ENCODE measurements at places on chromosomes 1 and 21.
A peak's percentile ranks its signal among the peaks of the same experiment; 100 is the strongest.

DNA sequence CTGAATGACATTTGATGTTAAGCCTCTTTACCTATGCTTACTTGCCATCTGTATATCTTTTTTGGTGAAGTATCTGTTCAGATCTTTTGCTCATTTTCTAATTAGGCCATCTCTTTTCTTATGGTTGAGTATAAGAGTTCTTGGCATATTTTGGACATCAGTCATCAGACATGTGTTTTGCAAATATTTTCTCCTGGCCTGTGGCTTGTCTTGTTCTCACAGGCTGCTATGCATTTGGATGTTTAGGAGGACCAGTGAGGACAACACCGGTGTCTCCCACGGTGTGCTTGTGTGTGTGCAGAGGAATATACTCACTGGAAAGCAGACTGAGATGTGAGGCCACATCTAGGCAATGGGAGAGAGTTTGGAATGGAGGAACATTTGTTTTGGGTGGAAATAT lies 87.1 kb upstream of the LYST start:
- DNase-seq = no peak

- no peak for DNase-seq
Measured at GRCh38 chr1:98367426-98367825, 294.1 kb upstream of the SNX7 start.

GRCh38 chr1:53606651-53607051 lies 132.3 kb downstream of the GLIS1 start:
- no peak for DNase-seq

DNA sequence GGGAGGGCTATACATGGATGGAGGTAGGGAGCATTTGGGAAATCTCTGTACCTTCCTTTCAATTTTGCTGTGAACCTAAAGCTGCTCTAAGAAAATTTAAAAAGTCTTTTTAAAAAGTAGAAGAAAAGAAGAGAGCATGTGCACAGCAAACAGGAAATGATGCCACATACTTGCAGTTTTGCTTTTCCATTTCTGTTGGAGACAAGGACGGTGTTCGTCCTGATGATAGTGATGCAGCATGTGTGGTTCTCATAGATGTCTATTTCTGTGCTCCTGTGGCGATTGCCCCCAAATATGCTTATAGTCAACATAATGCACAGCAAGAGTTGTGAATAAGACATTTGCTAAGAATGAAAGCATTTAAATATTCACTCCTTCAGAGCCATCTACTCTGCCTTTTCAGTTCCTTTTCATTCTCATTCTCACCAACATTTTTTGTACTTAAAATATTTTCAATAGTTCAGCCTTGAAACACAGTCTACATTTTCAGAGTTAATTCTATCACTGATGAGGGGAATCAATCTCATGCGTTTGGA lies 66.6 kb downstream of the LRRC8C start:
- no peak for DNase-seq

GRCh38 chr21:40990366-40990765 lies 143.4 kb upstream of the DSCAM start:
- DNase-seq = no peak

DNA sequence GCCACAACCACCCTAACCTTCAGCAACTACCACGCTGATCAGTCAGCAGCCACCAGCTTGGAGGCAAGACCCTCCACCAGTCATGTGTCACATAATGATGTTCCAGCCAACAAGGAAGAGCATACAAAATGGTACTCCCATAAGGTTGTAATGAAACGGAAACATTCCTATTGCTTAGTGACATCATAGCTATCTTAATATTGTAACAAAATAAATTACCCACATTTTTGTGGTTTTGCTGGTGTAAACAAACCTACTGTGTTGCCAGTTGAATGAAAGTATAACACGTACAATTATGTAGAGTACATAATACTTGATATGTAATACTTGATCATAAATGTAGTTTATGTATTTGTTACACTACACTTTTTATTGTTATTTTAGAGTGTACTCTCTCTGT lies 1363.2 kb upstream of the ADGRL4 start:
- DNase-seq = no peak

- DNase-seq = no peak
Measured at GRCh38 chr1:92736395-92736794, 48.5 kb downstream of the EVI5 start.

DNA sequence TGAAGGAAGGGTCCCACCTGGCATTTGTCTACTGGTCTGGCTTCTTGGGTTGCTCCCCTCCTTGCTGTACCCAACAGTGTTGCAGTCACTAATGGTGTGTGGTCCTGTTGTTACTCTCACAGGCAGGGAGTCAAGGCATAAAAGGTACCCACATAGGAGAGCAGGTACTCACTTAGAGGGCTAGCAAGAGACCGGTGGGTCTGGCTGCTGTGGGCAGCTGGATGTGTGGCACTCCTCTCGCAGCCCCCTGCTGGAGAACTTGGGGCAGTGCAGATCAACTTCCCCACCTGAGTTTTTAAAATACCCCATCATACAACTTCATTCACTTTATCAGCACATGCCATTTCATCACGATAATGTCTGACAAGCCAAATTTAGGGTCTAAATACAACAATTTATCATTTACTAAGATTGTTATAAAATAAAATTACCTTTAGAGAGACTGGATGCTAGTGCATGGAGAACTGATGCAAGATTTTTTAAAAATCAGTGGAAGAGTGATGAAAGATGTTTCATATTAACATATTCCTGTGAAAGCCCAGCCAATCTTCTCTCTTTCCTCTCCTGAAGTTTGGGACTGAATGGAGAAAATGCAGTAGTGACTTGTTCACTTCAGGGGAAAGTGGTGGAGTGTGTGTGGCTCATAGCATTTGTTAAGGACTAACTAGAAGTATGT lies 42.8 kb downstream of the ACP6 start:
- DNase-seq = peak; percentile 58

DNA sequence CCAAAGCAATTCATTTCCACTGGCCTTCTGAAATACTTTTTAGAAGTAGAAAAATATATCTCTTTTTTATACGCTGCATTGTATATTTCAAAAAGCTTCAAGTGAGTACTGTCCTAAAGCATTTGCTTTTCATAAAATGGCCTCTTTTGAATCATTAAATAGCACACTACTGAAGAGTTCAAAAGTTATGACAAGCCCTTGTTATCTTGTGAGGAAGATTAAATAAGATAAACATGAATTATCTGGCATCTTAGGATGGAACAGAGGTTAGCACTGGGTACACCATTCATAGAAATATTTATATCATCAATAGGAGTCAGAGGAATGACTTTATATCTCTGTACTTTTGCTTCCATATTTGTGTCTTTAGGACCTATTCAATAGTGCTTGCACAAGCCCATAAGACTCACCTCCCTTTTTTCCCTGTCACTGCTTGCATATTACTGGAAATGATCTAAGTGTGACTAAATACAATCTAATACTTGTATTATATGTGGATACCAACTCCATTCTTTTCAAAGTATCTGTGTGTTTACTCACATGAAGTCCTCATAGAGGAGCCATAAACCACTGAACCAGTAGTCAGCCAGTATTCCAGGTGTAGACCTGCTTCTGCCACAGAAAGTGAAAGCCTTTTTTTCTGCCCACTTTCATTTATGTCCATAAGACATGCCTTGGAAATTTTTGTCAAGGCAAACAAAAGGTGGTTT lies 274.2 kb upstream of the C1orf105 start:
- no peak for DNase-seq

- no peak for DNase-seq
Measured at GRCh38 chr1:198780376-198780775, 141.5 kb downstream of the PTPRC start.

DNA sequence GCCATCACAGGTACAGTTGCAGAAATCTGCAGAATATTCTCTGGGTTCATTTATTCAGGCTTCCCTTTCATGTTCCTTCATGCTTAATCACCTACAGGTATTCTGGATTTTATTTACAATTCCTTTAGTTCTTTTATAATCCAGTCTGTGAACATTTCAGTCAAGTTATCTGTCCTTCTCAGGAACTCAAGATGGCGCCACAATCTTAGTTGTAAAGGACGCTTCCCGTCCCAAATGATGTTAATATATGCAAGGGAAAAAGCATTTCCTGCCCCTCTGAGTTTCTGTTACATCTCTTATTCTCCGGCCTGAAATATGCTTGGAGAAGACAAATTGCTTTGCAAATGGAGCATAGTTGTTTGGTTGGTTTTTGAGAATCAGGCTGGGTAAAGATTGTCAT lies 19.3 kb downstream of the F3 start:
- DNase-seq = no peak

DNA sequence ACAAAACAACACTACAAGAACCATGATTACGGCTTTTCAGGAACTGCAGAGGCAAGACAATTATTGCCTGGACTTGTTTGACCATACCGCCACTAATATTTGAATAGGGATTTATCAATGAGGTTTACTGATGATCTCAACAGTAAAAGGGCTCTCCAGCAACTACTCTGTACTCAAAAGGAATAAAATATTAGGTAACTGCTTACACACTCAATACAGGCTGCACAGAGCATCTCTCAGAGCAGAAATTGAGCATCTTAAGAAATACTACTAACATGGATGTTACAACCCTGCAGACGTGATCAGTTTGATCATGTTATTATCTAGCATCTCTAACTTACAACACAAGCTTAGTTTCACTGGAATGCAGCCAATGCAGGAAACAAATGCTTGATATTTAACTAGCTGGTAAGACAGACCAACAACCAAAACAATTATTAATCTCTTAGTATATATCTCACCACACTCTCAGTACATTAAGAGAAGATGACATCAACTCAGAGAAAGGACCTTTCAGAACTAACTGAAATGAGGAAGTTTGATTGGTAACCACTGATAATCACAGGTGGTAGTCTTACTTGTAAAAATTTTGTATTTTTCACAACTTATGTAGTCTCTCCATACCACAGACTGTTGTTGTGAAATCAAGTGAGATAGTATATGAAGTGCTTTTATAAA lies 52.2 kb downstream of the PUM1 start:
- DNase-seq = peak; percentile 77

- DNase-seq = no peak
Measured at GRCh38 chr1:193222056-193222615, 35.7 kb upstream of the B3GALT2 start.

GRCh38 chr1:33738536-33738935 lies 125.3 kb upstream of the HMGB4 start:
- no peak for DNase-seq

GRCh38 chr1:19372136-19372514 lies 60.0 kb downstream of the SLC66A1 start:
- DNase-seq = no peak

DNA sequence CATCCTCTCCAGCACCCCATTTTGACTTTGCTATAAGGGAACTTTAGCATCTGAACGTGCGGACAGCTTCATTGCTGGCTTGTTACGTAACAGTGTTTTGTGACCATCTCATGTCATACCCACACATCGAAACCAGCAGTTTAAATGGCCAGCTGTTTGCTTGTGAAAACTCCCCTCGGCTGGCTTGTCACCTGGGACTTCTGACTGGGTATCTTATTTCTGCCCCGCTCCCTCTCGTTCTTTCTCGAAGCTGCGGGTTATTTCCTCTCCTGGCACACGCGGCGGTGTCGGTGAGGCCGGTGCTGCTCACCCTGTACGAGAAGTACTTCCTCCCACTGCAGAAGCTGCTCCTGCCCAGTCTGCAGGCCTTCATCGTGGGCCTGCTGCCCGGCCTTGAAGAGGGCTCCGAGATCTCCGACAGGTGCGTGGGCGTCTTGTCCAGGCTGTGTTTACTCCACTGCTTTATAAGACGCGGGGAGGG lies 43.5 kb downstream of the DOP1B start:
- no peak for DNase-seq

GRCh38 chr1:180235077-180235501 lies 5.0 kb downstream of the LHX4 start:
- no peak for DNase-seq

DNA sequence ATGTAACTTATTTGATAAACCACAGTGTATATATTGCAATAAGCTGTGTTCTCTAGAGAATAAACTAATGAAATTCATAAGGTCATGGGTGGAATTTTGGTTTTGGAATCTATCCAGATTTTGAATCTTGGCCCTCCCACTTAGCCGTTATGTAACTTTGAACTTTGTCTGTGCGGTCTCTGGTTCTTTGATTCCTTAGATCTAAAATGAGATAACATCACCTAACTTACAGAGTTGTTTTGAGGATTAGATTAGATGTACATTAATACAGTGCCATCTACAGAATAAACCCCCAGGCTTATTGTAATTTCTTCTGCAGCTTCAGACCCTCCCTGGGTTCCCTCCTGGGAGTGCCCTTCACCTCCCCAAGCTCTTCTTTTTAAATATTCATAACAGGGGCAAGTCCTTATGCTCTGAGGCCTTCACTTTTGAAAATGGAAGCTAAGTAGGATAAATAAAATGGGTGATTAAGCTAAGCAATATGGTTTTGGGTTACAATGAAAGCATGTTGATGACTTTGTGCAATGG lies 124.3 kb downstream of the ATG4C start:
- DNase-seq = no peak

GRCh38 chr1:68183895-68184294 lies 48.4 kb downstream of the WLS start:
- no peak for DNase-seq

DNA sequence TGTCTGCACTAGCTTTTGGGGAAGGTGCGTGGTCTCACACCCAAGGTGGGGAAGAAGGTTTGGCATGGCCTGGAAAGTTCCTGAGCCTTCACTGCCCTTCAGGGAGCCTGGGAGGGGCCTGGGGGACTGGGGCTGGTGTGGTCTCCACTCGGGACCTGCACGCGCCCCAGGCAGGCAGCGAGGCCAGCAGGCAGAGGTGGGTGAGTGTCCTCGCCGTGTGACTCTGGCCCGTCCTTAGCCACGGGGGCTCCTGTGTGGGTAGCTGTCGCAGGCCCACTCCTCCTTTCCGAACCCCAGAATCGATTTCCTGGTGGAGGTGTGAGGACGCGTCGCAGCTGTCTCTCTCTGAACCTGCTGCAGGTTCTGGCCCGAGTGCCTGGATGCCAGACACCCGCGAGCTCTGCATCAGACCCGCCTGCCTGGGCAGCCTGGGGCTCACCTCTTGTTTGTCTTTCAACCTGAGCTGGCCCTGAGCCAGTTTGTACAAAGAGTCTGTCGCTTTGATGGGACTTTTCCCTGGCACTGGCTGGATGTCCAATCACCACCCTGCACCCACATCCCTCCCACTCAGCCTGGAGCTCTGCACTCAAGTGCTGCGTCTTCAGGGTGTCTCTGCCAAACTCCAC lies 36.0 kb upstream of the SLC19A1 start:
- DNase-seq = peak; percentile 58

DNA sequence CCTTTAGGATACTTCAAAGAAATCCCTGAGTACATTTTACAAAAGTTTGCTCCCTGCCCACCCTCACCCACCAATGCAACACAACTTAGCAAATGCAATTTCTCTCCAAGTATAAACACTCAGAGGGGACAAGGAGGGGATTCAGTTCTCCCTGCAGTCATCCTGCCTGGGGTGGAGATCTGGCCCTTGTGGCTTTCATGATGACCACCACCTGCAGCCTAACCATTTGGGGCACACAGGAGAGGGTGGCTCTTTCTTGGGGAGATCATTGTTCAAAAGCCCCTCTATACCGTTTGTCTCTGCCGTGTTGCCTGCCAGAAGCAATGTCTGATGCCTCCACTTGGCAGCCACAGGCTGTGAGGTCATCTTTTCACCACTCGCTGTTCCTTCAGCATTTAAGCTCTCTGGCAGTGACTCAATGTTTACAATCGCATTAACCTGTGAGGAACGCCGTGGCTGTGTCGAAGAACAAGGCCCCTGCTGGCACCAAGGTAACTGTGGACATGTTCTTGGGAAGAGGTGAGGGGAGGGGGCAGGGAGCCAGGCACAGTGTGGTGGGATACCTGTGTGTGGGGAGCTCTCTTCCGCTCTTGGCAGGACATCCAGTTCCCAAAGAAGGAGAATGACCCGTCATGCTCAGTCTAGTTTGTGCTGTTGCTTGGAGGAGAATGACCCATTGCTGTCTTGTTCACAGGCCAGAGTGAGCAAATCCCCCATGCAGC lies 103.9 kb upstream of the DUSP10 start:
- DNase-seq = peak; percentile 17

All from NCI-H748 treated with DMSO at 0.1 percent for 48 hours (cell line).